ENCODE measurements at places on chromosomes 7 and 10. TPM values are rescaled to one million over a fixed set of nuclear protein-coding genes. Genes with fewer than 3 reads are reported as not detected.

CDHR1 gene
- 0.38 TPM for total RNA-seq

DNA sequence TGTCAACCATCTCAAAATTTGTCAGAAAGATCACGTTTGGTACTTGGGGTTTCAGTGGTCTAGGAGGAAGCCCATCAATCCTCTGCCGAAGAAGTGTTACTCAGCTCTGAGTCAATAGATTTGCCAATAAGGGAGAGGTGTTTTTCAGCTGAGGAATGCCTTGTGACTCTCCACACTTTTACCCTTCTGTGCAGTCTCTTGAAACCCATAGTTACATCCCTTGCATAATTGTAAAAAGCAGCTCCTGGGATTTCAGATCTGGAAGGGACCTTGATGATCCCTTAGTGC lies 47.5 kb downstream of the INSYN2A start:
- DNase-seq: no peak

- no peak for DNase-seq
Measured at GRCh38 chr7:96388166-96388565, 66.3 kb upstream of the SLC25A13 start.

- DNase-seq: no peak
Measured at GRCh38 chr7:153640586-153640985, 411.6 kb upstream of the DPP6 start.
